ENCODE measurements at places on chromosomes 12 and 14. TPM values are rescaled to one million over a fixed set of nuclear protein-coding genes. Genes with fewer than 3 reads are reported as not detected.

The PLEK2 gene
- total RNA-seq = not detected

The TOMM20L gene
- total RNA-seq = not detected

The KRT72 gene
- total RNA-seq = not detected

The ISCU gene
- 269 TPM for total RNA-seq

The ARL1 gene
- total RNA-seq = 53.7 TPM

The EML5 gene
- total RNA-seq = 0.59 TPM

All from tibial nerve (tissue), 4 donors.